Omental fat pad (tissue), 4 donors: ENCODE measurements at places on chromosomes 7 and 10.

GRCh38 chr7:148335790-148336189 lies 254.8 kb upstream of the C7orf33 start:
- no peak for DNase-seq

DNA sequence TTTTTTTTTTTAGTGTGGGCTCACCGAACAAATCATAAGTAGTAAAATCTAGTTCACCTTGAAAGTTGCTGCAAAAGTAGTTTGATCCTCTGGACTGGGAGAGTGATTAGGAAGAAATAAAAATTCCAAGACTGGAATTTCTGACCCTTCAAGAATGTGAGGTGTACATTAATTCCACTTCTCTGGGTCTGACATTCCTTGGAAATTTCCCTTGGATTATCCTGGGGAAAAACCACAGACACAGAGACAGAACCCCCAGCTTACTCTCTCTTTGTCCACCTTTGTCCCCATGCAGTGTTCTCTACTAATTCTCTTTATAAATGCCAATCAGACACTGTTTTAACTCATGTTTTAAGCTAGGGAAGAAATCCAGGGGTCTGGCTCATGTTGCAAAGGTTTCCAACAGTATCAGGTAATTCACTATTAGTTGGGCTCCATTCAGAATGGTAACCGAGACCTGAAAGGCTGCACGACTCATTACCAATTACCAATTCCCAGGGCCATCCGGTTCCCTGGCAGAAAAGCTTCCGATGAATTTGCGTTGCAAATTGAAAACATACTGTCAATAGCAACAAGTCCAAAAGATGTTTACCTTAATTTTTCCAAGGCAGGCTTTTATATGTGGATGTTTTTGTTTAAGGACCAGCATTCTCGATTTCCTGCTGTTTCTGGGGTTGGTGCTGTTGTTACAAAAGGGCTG lies 86.3 kb downstream of the BAMBI start:
- DNase-seq: no peak

DNA sequence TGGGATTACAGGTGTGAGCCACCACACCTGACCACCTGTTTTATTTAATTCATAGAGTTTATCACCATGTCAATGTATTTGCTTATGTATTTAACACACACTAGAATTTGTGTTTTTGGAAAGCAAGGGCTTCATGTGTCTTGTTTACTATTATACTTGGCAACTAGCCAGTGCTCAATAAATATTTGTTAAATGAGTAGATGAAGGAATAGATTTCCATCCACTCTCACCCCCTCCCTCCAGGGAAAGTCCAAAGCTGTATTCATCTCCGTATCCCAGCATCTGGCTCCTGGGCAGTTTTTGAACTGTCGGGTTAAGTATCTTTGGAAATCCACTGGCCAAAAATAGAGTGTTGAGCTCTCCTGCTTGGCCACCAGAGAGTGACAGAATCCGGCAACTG lies 4.6 kb upstream of the RADIL start:
- DNase-seq: no peak

DNA sequence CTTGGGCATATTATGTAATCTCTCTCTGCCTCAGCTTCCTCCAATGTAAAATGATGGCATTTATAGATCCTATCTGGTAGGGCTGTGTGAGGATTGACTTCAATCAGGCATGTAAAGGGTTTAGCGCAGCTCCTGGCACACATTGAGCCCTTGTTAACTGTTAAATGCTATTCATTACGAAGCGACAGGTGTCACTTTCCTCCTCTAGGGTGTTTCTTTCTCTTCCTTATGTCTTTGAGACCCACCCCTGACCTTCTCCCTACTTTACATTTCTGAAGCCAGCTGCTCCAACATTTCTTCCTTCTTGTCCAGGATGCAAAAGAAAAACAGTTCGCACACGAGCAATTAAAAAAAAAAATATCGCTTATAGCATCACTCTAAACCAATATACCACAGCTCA lies 5.7 kb upstream of the R3HCC1L start:
- DNase-seq: no peak

- DNase-seq: no peak
Measured at GRCh38 chr10:49318755-49319154, 19.8 kb downstream of the C10orf71 start.

DNA sequence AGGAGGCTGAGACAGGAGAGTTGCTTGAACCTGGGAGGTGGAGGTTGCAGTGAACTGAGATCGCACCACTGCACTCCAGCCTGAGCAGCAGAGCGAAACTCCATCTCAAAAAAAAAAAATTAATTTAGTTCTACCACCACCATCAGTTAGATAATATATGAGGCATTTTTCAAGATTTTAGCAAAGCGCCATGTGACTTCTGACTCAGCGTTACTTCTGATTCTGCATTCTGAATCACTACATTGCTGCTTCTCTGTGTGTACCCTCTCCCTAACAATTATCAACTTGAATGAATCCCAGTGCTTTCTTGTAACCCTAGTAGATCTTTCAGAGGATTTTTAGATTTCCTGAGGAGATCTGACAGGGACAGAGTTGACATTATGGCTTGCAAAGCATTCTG lies 176.8 kb upstream of the SORCS1 start:
- DNase-seq: no peak

DNA sequence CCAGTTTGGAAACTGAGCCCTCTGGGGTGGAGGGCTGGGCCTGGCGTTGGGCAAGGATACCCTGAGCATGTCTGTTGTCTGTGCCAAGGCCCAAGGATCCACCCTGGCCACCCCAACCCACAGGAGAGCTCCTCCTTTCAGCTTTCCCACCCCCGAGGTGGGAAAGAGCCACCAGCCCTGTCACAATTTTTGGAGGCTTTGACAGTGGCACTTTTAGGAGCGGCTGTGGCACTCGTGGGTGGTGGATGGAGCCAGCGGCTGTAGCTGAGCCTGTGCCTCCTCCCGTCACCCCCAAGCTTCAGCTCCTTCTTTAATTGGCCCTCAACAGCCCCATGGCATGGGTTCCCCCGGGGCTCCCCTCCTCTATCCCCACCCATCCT lies 18.2 kb upstream of the ZNF862 start:
- DNase-seq: no peak

GRCh38 chr10:34094146-34094696 lies 720.9 kb downstream of the PARD3 start:
- no peak for DNase-seq

- no peak for DNase-seq
Measured at GRCh38 chr7:136496551-136496950, 371.9 kb upstream of the CHRM2 start.

- no peak for DNase-seq
Measured at GRCh38 chr10:88901206-88901983, 21.4 kb downstream of the STAMBPL1 start.

DNA sequence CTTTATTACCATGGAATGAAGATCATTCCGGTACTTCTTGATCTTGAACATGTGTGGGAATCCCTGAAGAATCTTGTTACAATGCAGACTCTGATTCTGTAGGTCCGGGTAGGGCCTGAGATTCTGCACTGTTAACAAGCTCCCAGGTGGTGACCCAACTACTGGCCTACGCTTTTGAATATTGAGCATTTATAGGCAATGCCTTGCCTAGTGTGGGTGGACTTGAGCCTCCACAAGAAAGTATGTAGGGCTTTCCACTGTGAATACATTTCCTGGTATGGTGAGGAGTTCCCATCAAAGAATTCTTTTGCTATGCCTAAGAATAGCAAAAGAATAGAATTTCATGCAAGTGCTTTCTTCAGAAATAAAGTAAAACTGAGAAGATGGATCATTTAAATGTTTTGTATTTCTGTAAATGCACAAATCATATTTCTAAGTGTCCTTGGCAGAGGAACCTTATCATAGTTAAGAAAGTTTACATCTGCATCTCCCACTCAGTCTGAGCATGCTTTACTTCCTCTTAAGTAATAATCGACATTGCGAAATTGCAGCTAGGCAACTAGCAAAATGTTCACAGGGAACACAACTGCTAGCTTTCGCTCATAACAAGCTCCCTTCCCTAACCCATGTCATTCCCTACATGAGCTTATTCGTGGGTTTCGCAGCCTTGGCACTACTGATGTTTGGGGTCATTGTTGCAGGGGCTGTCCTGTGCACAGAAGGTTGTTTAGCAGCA lies 71.4 kb downstream of the AHR start:
- no peak for DNase-seq

DNA sequence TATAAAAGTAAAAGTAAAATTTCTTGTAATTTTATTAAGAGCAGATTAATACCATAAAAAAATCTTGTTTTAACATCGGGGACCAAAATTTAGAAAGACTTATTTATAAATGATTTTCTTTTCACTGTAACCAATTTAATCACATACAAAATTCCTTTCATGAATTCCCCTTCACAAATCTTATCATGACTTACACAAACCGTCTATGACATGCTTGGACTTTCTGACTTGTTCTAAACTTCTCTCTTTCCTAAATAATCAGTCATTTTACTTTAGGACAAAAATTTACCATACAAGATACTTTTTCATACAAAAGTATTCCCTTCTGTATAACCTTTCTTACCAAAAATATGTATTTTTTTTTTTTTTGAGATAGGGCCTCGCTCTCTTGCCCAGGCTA lies 9.3 kb downstream of the CROT start:
- DNase-seq: no peak

DNA sequence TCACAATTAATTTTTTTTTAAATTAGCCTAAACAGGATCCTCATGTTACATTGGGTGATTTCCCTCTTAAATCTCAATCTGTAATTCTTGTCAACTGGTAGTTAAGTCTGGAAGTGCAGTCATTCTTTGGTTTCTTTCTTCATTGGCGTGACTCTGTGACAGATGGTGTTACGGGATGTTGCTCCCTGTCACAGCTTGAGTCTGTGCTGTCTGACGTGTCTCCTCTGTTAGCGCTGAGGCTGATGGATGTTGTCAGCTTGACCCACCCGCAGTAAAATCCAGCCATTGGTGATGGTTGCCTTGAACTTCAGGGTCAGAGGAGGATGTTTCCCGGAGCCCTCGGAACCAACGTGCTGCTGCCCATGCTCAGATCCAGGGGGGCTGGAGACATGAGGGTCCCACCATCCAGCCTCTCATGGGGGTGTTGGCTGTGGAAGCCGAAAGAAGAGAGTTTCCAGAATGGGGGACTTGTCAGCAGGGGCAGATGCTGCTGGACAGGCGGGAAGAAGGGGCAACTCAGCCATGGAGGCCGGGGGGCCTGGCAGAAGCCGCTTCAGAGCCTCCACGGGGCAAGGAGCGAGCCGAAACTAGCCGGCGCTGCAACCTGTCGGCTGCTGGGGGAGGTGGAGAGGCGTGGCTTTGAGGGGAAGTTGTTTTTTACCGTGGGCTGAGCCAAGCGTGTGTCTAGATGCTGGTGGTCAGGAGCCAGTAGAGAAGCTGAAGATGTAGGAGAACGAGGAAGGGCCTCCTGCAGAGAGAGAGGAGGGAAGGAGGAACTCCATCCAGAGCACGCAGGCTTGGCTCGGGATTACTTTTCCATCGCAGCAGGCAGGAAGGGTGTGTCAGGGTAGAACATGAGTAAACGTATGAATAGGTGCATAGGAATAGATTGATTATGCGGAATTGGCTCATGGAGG lies 3.5 kb downstream of the SUN1 start:
- no peak for DNase-seq

GRCh38 chr7:54824655-54825054 lies 65.6 kb upstream of the SEC61G start:
- no peak for DNase-seq

GRCh38 chr7:149824301-149824741 lies 13.9 kb upstream of the ZNF862 start:
- DNase-seq: no peak

GRCh38 chr7:95534796-95535195 lies 49.1 kb downstream of the ASB4 start:
- DNase-seq: no peak
